Mesendoderm (in vitro differentiated cells): ENCODE measurements at places on chromosomes 12 and 14.

DNA sequence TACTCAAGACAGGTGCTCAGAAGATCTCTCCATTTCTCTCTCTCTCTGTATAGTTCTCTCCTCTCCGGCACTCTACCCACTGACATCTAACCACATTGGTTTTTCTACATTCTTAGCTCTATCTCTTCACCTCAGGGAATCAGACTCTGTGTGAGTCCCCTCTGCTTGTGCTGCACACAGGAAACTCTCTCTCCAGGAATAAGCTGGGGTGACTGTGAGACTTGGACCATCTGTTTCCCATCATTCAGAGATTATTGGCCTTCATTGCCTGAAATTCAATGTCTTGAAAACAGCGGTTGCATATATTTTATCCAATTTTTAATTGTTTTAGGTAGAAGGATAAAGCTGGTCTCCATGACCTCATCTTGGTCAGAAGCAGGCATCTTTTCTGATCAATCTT lies 105.0 kb downstream of the SLC35F4 start:
- no peak for DNase-seq

DNA sequence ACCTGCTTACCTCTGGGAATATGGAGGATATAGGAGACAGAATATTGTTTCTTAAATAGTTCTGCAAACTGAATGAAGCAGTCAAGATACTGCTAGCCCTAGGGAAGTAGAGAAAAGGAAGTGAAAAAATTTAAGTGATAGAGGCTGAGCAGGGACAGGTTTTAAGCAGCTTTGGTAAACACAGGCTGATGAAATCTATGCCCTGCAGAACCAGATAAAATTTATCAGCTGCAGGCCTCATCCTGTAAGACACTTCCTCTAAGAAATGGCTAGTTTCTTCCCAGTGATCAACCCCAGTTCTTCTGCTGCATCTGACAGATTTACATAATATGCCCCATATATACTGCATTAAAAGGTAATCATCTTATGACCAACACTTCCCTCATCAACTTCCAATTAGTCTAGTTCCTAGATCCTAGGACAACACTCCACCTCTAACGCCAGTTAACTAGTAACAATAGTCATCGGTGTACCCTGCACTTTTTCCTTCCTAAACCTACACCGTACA lies 1.3 kb upstream of the ESYT1 start:
- no peak for DNase-seq

- DNase-seq: no peak
Observed at GRCh38 chr14:67999705-68000384, 180.3 kb downstream of the RAD51B start.

- DNase-seq: no peak
Observed at GRCh38 chr12:4649358-4649661, 396 bp downstream of the NDUFA9 start.

DNA sequence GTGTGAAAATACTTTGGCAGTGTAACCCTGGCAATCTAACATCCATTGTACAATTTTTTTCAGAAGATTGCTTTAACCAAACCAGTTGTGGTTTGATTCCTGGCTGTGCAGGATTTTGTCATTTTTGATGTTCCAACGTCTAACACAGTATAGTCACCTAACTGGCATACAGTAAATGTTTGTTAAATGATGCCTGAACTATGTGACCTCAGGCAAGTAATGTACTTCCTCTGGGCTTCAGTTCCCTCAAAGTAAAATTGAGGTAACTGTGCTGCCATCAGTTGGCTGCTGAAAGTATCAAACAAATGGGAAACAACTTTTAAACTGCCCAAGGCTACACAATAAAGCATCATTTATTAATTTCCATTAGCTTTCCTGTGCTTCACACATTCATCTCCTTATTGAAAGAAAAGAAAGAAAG lies 4.3 kb downstream of the TM7SF3 start:
- no peak for DNase-seq

GRCh38 chr12:45498645-45499044 lies 230.9 kb upstream of the ARID2 start:
- no peak for DNase-seq

DNA sequence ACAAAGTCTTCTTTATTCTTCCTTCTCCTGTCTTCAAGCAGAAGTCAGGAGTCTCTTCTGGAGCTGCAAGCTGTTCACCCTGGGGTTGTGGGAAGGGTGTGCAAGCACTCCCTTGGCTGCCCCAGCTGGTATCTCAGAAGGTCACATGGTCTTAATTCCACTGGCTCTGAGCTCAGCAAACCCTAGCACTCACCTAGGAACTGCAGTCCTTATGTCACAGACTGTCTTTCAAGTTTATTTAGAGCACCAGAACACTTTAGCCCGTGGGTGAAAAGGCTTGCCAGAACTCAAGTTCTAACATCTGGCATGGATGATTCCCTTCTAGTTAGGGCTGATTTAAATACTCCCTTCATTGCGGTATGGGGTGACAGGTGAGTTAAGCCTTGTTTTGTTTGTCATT lies 379.0 kb downstream of the CCER1 start:
- no peak for DNase-seq

- no peak for DNase-seq
Observed at GRCh38 chr12:121255433-121255832, 41.1 kb downstream of the CAMKK2 start.

- no peak for DNase-seq
Observed at GRCh38 chr12:123278101-123278627, 6.5 kb upstream of the CDK2AP1 start.

DNA sequence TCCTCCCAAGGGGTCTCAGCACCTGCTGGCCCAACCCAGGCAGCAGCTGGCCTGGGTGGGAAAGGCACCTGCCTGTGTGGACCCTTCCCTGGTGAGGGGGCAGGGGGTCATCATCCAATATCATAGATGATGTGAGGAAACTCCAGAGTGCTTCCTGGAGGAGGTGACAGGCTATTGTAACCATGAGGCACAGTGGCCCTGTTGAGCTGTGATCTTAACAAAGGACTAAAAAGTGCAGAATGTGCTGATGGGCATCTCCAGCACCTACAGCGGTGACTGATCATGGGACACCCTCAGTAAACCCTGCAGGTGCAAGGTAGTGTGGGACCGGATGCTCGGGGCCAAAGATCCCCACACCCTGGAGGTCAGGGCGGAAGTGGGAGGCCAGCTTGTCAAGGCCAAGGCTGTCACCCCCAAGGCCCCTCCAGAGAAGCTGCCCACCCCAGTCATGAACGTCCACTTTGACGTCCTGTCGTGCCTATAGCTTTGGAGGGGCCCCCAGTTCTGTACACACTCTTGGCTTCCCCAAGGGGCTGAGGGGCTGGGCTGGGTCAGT lies 7.5 kb downstream of the MMP17 start:
- DNase-seq: no peak

DNA sequence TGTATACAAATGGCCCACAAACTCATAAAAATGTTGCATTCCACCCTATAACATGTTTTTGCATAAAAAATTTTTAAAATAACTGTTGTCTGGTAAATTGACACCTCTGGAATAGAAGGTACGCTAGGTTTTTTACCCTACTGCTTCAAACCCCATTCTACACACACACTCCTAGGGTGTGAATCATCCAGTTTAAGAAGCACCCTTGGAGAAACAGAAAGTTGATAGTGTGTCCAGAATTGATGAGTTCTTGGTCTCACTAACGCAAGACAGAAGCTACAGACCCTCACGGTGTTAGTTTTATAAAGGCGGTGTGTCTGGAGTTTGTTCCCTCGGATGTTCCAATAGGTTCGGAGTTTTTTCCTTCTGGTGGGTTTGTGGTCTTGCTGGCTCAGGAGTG lies 158.5 kb downstream of the KLRB1 start:
- DNase-seq: no peak
